Stimulated activated memory B cell treated with anti-CD40 and anti-IgM and Interleukin-4, amounts not matched to agents 10 μg/mL and 1 μg/mL and 100 μg/mL, for 72 hours (primary cell): ENCODE measurements at places on chromosomes 5 and 9.

DNA sequence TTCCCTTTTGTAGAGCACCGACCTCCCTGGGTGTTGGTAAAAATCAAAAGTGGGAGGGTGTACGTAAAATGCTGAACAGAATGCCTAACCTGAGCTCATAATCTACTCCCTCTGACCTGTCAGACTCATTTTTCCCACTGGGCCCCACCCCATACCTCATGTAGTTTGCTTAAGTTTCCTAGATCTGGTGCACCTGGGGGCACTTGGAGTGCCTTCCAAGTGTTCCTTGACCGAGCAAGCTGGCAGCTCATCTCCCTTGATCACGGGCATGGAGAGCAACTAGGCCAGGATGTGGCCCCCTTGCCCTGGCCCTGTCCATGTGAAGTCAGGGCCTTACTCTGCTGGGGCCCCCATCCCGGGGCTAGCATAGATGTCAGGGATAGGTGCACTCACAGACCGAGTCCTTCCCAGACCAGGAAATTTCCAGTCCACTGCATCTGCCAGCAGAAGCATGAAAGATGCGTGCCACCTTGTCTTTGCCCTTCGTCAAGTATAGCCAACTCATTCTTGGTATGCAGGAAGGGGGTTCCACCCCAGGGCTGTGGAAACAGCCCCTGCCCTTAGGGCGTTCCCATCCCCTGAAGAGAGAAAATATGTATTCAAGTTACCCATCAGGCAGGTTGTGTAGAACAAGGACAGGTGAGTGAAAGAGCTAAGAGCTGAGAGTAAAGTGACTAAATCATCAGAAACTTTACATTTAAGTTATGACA lies 41.9 kb downstream of the SLC22A5 start:
- H3K27ac ChIP-seq, result peak overlapping the region; percentile 98
- H3K4me3 ChIP-seq, result peak overlapping the region; percentile 89
- no peaks in the 10 kb centered on the region for H3K27me3 ChIP-seq

DNA sequence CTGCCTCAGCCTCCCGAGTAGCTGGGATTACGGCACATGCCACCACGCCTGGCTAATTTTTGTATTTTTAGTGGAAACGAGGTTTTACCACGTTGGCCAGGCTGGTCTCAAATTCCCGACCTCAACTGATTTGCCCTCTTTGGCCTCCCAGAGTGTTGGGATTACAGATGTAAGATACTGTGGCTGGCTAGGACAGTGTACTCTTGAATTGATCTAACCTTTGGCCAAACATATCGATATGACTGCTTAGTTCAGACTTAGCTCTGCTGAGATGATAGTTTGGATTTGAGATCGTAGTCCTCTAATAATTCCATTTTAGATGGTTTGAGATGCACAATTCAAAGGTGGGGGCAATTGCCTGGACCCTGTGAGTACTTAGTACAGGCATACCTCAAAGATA lies 15.2 kb downstream of the TXNDC15 start:
- H3K4me3 ChIP-seq, result no peak overlapping the region
- H3K27ac ChIP-seq, result no peak overlapping the region
- no peaks in the 10 kb centered on the region for H3K27me3 ChIP-seq
- peaks cover 54% of the 10 kb centered on the region for H3K36me3 ChIP-seq
- peaks cover 28% of the 10 kb centered on the region for H3K4me1 ChIP-seq
- ATAC-seq, result no peak

DNA sequence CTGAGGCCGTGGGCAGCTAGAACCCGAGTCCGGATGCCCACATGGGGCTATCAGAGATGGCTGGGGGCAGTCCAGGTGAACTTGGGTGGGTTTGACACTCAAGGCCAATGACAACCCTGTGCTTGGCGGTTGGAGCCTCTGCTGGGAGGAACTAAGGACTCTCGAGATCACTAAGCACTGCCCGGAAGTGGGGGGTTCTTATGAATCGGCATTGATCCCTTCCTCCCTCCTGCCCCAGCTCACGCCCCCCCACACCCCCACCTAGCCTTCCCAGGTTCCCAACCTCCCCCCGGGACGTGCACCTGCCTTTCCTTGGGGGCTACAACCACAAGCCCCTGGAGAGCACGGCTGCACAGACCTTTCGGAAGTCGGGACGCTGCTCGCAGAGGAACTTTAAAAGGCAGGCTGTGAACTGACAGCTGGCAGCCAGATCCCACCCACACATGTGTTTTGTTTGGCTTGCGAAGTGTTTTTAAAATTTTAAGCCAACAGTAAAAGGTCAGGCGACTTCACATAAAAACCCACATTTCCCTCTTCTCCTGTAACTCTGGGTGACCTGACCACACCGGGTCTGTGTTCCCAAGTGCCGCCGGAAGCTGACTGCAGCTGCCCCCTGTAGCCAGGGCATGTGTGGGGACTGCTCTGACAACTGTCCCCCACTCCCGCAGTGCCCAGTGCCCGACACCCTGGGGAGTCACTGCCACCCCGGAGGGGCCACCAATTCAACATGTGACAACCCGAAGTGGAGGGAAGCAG lies 5.1 kb upstream of the RALGDS start:
- peaks cover 68% of the 10 kb centered on the region for H3K4me1 ChIP-seq
- no peaks in the 10 kb centered on the region for H3K27me3 ChIP-seq
- peak overlapping the region; percentile 75 for H3K4me3 ChIP-seq
- ATAC-seq, result peak; percentile 77
- H3K27ac ChIP-seq, result peak overlapping the region; percentile 85
- H3K36me3 ChIP-seq, result peaks cover 6% of the 10 kb centered on the region

DNA sequence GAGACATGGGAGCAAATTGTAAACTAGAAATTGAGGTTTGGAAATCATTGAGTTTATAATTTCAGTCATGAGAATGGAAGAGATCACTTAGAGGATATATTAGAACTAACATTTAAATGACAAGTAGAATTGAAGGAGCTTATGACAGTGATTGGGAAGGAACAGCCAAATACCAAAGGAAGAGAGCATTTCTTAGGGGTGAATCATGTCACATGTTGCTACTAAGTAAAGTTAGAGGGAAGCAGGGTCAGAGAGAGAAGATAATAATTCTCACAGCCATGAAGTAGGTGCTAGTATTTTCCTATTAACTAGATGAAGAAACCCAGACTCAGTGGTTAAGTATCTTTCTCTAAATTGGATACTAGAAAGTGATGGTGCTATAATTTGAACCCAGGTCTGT lies 59.3 kb downstream of the COMMD10 start:
- no peak for ATAC-seq
- H3K36me3 ChIP-seq, result peaks cover 32% of the 10 kb centered on the region
- no peak overlapping the region for H3K27ac ChIP-seq
- no peaks in the 10 kb centered on the region for H3K27me3 ChIP-seq

DNA sequence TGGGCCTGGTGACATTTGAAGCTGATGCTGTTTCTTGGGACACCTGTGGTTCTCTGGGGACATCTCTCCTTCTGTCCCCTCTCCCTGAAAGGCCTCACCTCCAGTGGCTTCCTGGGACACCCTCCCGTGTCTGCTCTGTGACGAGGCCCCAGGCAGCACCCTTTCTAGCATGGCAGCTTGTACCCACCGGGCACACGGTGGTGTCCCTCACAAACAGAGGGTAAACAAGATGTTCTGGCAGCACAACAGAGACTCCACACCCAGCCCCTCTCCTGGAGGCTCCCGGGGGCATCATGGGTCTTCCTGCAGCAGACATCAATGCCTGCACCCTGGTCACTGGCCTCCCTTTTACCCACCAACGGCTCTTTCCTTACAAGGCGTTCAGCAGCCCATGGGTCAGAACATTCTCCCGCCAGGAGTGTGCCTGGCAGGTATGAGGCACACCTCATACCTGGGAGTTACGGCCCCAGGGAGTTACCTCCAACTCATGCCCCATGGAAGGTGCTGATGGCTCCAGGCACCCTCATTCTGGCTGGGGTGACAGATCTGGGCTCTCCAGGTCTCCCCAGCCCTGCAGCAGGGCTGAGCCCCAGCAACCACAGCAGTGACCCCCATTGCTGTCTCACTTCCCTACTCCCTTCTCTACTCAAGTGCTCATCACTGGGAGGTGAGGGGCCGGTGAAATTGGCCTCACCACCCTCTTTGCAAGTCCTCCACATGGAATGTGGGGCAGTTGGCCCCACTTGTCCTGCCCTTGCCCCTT lies 51.1 kb downstream of the BARX1 start:
- peaks cover 3% of the 10 kb centered on the region for H3K4me1 ChIP-seq
- no peaks in the 10 kb centered on the region for H3K36me3 ChIP-seq
- H3K27ac ChIP-seq, result no peak overlapping the region

- H3K27ac ChIP-seq, result no peak overlapping the region
- H3K36me3 ChIP-seq, result no peaks in the 10 kb centered on the region
- peaks cover 38% of the 10 kb centered on the region for H3K27me3 ChIP-seq
Measured at GRCh38 chr5:178469011-178469974, 120.9 kb downstream of the COL23A1 start.

DNA sequence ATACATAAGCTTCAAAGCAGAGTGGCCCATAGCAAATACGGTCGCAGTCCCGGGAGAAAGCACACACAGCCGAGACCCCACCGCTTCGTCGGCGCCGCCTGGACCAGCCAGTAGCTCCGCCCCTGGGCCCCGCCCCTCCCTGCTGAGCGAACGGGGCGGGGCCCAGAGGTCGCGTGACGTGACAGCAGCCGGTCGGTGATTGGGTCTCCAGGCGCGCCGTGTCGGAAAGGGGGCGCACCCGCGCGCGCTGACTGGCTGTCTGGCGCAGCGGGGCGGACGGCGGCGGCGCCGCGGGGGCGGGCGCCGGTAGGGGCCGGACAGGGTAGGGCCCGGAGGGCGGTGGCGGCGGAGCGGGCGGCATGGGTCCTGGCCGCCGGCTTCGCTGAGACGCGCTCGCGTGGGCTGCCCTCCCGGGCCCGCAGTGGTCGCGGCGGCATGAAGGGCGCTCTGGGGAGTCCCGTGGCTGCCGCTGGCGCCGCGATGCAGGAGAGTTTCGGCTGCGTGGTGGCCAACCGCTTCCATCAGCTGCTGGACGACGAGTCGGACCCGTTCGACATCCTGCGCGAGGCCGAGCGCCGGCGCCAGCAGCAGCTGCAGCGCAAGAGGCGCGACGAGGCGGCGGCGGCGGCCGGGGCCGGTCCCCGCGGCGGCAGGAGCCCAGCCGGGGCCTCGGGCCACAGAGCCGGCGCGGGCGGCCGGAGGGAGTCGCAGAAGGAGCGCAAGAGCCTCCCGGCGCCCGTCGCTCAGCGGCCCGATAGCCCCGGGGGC lies at the start of gene HABP4:
TSS of gene HABP4 (plus strand) at position 325 of the 768 bp plus-strand sequence. CDS start at position 436, 111 bp downstream.
- H3K4me3 ChIP-seq, result peak within 1 kb of the TSS; percentile 89
- peaks cover 6% of the 10 kb centered on the region for H3K36me3 ChIP-seq
- H3K27me3 ChIP-seq, result no peaks in the 10 kb centered on the region
- ATAC-seq, result peak; percentile 97
- H3K27ac ChIP-seq, result peak within 1 kb of the TSS; percentile 72

DNA sequence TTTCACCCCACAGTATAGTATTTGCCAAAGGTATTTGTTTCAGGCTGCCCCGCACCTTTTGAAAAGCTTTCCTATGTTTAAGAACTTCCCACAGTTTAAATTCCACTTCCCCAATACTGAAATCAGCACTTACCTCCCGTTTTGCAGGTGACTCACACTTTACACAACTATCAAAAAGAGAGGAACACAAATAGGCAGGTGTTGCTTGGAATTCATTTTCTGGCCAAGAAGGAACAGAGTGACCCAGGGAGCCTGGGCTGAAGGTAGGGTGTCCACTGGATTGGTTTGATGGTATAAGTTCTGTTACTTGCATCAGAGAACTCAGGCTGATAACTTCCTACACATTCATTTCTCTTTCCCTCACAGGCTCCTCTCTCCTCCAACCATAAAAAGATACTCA lies 60.1 kb upstream of the SLC30A5 start:
- no peaks in the 10 kb centered on the region for H3K36me3 ChIP-seq
- H3K4me3 ChIP-seq, result no peak overlapping the region
- peaks cover 23% of the 10 kb centered on the region for H3K27me3 ChIP-seq

DNA sequence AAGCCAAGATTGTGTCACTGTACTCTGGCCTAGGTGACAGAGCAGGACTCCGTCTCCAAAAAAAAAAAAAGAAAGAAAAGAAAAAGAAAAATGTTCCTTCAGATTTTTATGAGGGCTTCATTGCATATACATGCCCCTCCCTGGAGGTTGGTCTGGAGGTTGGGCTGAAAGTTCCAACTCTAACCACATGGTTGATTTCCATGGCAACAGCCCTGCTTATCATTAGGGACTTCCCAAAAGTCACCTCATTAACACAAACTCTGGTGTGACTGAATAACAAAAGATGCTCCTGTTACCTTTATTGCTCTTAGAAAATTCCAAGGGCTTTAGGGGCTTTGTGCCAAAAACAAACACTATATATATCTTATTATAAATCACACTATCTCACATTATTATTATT lies 113.8 kb downstream of the TMC1 start:
- no peaks in the 10 kb centered on the region for H3K36me3 ChIP-seq
- peaks cover 6% of the 10 kb centered on the region for H3K4me1 ChIP-seq
- no peak overlapping the region for H3K4me3 ChIP-seq
- no peak overlapping the region for H3K27ac ChIP-seq

DNA sequence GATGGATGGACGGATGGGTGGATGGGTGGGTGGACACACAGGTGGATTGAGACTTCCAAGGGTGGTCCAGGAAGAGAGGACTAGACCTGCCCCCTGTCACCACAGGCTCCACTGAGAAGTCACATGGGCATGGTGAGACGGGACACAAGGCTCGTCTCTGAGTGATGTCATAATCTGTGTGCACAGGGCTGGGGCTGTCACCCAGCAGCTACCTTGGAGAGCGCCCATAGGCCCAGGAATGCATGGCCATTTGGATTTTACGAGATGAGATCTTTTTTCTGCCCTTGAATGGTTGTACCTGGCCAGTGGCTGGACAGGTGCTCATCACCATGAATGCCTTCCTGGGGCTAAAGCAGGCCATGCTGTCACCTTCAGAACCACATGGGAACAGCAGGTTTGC lies 3.1 kb downstream of the OLFM1 start:
- H3K27me3 ChIP-seq, result peaks cover 40% of the 10 kb centered on the region
- no peak overlapping the region for H3K4me3 ChIP-seq
- no peaks in the 10 kb centered on the region for H3K36me3 ChIP-seq
- no peak overlapping the region for H3K27ac ChIP-seq

GRCh38 chr9:125761676-125762450 lies 14.7 kb downstream of the PBX3 start:
- no peak overlapping the region for H3K27ac ChIP-seq
- ATAC-seq, result no peak
- H3K36me3 ChIP-seq, result no peaks in the 10 kb centered on the region
- H3K27me3 ChIP-seq, result no peaks in the 10 kb centered on the region
- no peak overlapping the region for H3K4me3 ChIP-seq

DNA sequence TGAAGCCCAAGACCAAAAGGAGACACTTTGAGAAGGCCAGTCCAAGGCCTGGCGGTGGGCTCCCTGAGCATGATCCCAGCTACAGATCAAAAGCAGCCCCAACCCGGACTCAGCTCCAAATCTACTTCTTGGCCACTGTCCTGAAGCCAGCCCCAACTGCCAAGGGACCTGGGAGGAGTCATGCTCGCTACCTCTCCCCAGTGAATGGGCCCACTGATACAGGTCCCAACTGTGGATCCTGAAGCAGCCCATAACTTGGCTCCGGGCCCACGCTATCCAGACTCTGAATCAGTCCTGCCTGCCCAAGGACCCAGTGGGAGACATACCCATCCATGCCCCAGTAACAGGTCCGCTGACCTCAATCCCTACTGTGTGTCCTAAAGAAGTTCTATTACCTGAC lies 1545.3 kb upstream of the C9orf72 start:
- no peak overlapping the region for H3K4me3 ChIP-seq
- no peaks in the 10 kb centered on the region for H3K36me3 ChIP-seq
- no peaks in the 10 kb centered on the region for H3K4me1 ChIP-seq
- H3K27me3 ChIP-seq, result no peaks in the 10 kb centered on the region
- no peak for ATAC-seq
- H3K27ac ChIP-seq, result no peak overlapping the region

GRCh38 chr5:14628346-14628745 lies 36.2 kb upstream of the OTULIN start:
- no peak overlapping the region for H3K4me3 ChIP-seq
- no peak for ATAC-seq
- no peak overlapping the region for H3K27ac ChIP-seq
- no peaks in the 10 kb centered on the region for H3K27me3 ChIP-seq
- no peaks in the 10 kb centered on the region for H3K4me1 ChIP-seq
